ENCODE measurements at places on chromosomes 7 and 10.

- DNase-seq = no peak
These were observed 263.5 kb upstream of the DKK1 start for GRCh38 chr10:52050429-52051047.

DNA sequence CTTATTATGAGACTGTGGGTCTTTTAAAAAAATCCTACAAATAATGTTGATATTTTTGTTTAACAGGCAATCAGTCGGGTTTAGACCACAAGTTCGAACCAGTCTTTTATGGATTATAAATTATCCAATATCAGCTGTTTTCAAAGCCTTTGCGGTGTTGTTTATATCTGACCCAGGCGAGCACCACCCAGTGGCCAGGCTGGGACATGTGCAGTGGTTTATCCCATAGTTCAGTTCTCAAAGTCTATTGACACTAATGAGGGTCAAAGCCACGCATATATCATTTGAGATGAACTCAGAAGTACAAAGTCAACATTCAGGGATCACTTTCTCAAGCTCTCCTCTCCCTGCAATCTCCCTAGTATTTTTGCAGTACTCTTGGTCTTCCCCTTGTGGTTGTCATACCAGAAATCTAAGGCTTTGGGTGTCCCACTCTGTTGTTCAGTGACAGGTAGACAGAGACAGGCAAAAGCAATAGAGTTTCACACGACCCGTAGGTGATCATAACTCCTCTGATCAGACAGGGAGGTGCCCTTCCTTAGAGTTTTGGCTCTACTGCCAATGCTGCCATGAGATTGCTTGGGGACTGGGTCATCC, 117.4 kb upstream of the POM121L12 start:
- DNase-seq = no peak

- DNase-seq = no peak
These were observed 51.2 kb upstream of the TMEM248 start for GRCh38 chr7:66869660-66870450.

GRCh38 chr10:6487920-6488319, 92.2 kb downstream of the PRKCQ start:
- no peak for DNase-seq

- DNase-seq = no peak
These were observed 225.5 kb downstream of the KLF6 start for GRCh38 chr10:3559527-3559926.

DNA sequence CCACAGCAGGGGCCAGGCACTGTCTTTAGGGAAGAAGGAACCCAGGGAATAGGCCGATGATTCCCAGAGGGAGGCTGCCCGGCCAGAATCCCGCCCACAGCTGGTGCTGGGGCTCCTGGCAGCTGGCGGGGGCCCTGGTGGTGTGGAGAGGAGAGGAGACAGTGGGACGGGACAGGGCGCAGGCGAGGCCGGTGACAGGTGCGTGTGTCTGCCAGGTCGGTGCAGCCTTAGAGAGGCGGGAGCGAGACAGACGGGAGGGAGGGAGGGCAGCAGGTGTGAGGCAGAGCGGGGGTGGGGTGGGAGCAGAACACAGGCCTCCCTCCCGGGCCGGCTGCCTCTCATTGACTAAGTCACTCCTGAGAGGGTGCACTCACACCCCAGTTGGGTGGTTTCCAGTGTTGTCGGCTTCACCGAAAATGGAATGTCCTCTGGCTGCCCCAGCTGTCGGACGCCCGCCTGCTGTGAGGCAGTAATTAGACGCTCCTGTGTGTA, 55.2 kb downstream of the ELFN1 start:
- DNase-seq = no peak

GRCh38 chr7:40489844-40490602, 355.2 kb downstream of the SUGCT start:
- DNase-seq = no peak

DNA sequence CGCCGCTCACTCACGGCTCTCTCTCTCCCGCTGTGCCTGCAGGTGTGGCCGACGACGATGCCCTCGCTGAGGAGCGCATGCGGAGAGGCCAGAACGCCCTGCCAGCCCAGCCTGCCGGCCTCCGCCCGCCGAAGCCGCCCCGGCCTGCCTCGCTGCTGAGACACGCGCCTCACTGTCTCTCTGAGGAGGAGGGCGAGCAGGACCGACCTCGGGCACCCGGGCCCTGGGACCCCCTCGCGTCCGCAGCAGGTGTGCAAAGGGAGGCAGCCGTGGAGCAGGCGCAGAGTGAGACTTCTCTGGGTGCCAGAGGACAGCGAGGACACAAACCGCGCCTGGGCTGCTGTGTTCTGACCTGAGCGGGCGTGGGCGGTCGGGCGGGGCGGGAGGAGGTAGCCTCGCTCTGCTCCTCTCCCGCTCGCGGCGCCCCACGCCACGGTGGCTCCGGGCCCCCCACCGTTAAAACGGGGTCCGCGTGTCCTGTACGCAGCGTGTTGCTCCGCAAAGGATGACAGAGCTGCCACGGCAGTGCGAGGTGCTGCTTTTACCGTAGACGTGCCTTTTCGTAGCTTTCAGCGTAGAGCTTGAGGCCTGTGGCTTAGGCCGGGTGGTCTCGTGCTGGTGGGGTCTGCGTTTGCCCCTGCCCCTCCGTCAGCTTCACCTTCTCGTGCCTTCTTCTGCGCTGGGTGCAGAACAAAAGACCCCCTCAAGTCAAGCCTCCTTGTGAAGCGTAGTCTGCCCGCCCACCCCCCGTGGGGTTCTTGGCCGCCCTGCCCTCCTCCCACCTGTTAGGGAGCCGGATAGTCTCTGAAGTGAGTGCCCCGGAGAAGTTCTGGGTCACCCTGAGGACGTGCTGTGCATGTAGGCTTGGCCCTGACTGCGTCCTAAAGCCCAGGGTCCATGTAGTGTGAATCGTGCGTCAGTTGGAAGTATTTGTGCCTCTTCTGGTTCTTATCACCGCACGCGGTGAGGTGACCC, 73.2 kb downstream of the DNAJB6 start:
- no peak for DNase-seq

- no peak for DNase-seq
These were observed 1080.1 kb upstream of the SORCS1 start for GRCh38 chr10:108244443-108245228.

DNA sequence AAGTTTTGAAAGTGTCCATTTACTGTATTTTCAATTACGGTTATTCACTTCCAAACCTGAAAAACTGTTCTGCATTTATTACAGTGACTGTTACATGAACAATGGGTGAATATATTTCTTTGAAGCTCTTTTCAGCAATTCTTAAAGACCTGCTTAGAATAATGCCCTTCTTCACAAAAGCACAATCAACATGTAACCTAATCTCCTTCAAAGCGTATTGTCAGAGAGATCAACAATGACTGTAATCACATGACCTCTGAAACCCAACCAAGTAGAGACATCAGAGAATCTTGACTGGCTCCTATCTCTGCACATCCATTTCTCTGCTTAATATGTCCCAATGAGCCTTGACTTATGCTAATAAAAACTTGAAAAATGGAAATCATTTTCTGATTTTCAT, 126.7 kb downstream of the NRCAM start:
- no peak for DNase-seq

DNA sequence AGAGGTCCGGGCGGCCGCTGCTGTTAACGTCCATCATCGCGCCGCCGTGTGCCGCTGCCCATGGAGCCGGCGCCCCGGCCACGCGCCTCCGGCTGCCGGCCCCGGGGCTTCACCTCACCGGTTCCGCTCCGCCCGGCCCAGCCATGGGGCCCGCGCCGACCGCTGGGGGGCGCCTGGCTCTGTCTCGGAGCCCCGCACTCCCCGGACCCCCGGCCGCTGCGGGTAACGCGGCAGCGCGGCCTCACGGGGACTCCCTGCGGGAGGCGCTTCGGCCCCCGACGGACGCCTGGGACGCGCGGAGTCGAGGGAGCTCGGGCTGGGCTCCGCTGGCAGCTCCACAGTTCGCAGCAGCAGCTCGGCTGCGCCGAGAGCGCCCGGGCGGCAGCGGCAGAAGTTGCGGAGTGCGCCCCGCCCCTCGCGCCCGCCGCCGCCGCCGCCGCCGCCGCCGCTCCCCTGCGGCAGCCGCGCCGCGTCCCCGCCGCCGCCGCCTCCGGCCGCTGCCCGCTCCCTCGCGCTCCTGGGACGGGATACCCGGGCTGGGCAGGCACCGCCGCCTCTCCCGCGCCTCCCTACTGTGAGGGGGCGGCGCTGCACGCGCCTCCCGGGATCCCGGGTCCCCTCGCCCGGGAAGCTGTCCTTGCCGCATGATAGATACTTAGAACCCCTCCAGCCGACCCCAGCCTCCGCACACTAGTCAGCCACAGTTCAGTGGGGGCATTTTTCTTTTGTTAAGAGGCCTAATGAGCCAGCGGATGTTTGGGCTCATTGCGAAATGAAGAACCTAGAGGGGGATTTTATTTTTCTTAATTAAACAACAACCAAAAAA, at the start of gene HTR7:
HTR7 (minus strand) TSS at position 405 of the 826 bp plus-strand sequence; CDS start at position 37, 368 bp downstream.
- peak; percentile 42 for DNase-seq

DNA sequence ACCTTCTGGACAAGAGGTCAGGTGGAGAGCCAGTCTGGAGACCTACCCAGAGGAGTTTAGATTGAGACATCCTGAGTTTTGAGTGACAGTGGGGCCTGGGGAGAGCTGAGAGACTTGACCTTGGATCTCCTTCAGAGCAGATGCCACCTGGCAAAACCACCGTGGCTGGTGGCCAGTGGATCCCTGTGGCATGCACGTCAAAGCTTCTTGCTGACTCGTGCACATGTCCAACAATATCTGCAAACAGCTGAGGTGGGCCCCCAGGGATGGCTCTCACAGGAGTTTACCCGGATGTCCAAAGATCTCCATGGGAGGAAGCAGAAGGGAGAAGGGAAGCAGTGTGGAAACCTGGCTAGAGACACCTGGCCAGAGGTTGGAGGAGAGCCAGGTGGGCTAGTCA, 230.5 kb downstream of the FANK1 start:
- no peak for DNase-seq

GRCh38 chr10:19628767-19629560, 187.3 kb upstream of the PLXDC2 start:
- no peak for DNase-seq

- DNase-seq = no peak
These were observed 200.5 kb downstream of the SKAP2 start for GRCh38 chr7:26663874-26664273.

DNA sequence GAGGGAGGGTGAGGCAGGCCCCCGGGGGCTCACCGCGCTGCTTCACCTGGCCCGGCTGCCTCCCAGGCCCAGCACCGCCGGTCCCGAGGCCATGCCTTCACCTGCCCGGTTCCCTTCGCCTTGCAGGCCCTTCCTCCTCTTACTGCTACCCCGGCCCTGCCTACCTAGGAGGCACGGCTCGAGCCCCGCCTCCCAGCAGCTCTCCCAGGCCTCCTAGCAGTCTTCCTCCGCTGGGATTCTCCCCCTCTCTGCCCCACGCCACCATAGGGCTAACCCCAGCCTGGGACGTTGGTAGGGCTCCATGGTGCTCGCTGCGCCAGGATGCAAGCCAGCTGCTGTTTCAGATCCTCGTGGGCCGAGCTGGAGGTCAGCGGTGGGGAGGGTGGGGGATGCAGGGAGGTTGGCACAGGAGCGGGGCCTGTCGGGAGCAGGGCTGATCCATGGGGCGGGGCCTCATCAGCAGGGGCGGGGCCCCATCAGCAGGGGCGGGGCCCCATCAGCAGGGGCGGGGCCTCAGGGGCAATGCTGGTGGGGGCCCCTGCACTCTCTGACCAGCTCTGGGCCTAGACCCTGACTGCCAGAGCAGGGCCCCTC, 63.3 kb downstream of the RASGEF1A start:
- DNase-seq = no peak

GRCh38 chr10:101512738-101513137, 75.3 kb downstream of the POLL start:
- no peak for DNase-seq

- DNase-seq = peak; percentile 36
These were observed 52.6 kb upstream of the SMNDC1 start for GRCh38 chr10:110357252-110357780.

DNA sequence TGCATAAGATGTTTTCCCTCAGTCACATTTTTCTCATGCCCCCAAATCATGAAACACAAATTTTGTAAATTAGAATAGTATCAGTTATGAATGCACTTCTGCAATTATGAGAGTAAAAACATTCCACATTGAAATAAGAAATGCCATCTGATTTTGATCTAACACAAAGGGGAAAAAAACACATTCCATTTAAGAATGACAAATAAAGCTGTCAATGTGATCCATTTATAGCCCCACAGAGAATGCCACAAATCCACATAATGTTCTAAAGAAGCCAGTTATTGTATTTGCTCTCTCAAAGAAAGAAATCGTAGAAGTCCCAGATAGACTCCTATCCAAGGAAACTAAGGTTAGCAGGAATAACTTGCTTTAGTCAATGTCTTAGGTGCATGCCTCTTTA, 48.7 kb upstream of the RHOBTB1 start:
- no peak for DNase-seq

DNA sequence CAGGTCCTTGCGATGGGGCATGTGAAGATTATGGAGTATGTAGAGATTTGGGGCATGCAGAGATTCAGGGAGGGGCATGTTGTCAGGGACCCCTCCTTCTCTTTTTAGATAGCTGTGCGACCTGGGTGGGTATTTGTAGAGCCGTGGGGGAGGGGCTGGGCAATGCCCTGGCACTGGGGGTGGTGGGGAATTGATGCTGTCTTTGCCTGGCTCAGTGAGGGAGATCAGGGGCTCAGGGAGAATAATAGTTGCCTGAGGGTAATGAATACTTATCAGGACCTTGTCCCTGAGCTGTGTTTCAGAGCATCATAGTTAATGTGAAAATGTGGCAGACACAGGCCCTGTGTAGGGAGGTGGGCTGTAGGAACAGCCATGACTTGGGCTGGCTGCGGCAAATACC, 3.5 kb downstream of the RAMP3 start:
- DNase-seq = no peak

DNA sequence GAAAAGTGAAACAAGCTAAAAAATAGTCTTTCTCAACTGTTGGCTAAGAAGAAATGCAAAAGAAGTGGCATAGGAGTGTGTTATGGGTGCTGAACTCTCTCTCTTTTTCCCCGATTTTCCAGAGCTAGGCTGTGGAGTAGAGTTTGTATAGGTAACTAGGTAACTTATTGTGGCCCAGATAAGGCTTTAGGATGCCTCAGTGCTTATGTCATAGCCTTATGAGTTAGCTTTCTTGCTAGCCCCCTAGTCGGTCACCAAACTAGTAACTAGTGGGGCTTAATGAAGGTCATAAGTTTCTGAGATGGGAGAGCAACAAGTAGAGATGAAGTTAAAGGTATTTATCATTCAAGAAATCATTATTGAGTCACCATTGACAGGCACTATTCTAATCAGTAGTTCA, 32.4 kb downstream of the BPGM start:
- no peak for DNase-seq
